ENCODE measurements at places on chromosomes 3 and 15.

DNA sequence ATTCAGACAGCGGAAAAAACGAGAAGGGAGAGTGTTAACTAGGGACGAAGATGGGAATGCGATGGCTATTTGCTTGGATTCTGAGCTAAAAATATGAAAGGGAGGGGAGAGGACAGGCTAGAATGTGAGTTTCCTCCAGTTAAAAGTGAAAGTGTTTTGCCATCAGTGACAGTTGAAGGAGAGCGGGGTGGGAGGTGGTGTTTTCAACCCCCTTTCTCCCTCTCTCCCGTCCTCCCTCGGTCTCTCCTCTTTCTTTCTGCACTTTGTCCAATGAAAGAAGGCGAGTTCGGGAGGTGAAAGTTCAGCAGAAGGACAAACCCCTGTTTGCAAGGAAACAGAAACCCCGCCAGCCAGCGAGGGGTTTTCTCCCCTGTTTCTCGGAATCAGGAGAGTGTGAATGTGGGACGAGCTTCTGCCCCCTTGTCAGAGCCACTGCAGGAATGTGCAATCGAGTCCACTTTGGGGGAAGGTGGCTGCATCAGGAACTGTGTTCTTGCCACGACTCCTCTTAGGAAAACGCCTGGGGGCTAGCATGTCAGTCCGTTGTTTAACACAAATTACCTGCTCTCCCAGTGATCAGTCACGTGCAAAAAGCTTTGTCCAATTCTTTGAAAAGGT, 975 bp upstream of the FOXP1 start:
- DNase-seq: no peak

DNA sequence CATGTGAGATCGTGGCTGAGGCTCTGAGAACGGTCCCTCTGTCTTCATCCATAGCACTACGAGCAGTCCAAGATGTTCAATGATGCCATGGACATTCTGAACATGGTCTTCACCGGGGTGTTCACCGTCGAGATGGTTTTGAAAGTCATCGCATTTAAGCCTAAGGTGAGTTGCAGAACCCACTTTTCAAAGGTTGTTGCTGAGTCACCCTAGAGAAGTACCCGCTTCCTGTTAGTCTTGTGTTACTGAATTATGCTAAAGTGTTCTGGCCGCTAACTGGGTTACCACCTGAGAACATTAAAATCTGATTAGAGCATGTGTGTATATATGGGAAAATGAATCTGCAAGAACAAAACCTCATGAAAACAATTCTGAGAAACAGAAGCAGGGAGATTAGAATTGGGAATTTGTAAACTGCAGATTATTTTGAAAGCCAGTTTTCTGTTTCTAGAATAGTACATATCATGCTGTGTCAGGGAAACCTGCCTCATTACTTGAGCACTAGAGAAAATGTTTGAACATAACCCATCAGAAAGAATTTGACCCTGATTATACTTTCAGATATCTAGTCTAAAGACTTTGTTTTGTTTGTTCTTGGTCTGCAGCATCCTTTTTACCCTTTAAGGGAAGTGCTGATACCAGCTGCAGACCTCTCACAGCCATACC, 92.6 kb downstream of the CHDH start:
- no peak for DNase-seq

DNA sequence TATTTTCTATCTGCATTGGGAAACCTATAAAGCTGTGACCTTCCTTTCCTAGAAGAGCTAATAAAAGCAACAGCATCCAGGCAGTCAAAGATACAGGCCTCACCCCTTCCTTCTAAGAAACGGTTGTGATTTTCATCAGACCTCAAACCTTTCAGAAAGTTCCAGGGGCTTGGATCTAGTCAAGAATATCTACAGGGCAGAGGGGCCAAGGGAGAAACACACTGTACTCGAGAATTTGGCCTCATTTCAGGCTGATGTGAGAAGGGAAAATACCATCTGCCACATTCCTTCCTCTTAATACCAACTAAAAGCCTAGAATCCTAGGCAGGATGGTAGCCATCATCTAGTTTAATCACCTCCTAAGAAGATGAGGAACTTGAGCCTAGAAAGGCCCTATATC, 24.5 kb upstream of the BCL6 start:
- no peak for DNase-seq

- no peak for DNase-seq
Measured at GRCh38 chr15:70869346-70869745, 15.4 kb upstream of the LARP6 start.

DNA sequence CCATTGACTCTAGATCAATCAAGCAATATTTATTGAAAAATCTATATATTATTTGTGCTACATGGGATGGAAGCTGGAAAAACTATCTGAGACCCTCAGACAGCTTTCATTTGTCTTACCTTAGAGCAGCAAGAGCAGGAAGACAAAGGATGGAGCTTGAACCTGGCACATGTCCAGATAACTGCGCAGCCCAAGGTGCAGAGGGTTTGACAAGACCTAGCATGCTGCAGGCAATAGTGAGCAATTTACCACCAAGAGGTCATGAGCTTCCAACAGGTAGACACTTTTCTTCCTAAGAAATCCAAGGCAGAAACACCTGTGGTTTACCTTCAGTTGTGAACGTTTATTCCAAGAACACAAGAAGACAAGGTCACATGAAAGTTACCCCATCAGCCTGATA, 214.7 kb upstream of the NECTIN3 start:
- no peak for DNase-seq

DNA sequence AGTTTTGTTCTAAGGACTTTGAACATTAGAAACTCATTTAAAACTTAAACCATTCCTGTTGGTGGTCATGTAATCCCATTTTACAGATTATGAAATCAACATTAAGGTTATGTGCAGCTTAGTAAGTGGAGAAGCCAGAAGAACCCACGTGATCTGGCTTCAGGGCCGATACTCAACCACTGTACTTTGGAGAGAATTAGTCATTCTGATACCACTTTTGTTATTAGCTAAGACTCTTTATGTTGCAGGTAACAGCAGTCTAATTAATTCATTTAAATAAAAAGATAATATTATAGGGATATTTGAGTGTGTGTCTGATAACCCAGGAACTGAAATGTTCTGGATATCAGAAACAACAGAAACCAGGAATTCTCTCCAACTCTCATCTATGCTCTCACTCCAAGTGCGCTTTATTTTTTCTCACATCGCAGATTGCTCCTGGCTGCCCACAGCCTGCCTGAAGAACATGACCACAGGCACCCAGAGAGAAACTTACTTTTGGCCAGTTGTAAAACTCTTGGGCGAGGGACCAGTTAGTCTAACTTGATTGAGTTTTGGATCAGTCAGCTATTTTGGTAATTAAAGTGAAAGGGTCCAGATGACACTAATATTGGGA, 25.2 kb downstream of the UBE2E1 start:
- no peak for DNase-seq

DNA sequence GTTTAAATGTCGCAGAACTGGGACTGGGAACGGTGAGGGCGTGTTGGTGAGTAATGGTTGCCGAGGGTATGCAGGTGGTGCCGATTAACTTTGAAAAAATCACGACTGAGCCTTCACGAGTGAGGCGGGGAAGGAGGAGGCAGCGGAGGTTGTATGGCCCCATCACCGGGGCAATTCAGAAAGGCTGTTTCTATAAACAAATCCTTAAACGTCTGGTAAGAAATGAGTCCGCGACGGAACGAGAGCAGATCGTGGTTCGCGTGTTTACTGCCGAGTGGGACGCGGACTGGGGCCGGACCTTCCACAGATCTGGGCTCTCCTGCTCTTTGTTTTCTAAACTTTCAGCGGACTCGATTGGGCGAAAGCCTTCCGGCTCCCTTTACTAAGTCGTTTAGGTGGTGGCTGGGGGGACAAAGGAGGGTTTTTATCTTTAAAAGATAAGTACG, 2.7 kb downstream of the IGF1R start:
- no peak for DNase-seq

GRCh38 chr15:69606921-69607500, 154.4 kb downstream of the RPLP1 start:
- no peak for DNase-seq
